ENCODE measurements at places on chromosomes 4 and X.
A peak's percentile ranks its signal among the peaks of the same experiment; 100 is the strongest.

- no peak for DNase-seq
Measured at GRCh38 chr4:87243426-87244053, 23.1 kb upstream of the KLHL8 start.

DNA sequence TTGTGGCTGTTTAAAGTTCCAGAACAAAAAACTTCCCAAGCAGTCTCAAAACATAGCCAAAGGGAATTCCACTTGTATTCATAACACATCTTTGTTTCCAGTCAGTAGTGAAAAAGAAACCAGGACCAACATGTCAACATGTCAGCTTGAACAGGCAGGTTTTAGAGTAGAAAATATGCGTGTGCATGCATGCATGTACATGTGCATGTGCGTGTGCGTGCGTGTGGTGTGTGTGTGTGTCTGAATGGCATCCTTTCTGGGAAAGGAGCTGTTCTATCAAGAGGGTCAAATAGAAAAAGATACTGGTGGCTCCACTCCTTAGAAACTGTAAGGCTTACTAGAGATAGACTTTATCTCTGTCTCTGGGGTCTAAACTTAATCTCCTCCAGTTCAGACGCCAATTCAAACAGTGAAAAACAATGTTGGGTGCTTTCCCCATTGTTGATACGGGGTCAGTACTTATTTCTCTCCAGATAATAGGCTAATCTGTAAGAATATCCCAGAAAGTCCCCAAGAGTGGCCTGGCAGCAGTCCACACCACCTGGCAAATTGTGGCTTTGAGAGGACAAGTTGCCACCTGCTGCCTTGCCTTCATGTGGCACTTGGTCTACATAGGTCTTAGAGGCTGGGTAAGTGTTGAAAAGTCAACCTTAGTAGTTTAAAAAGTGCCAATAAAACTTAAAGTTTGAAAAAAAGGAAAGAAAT is 110.4 kb downstream of the SCD5 start:
- DNase-seq, result no peak

GRCh38 chrX:130094696-130095095 is 15.6 kb downstream of the ELF4 start:
- no peak for DNase-seq

DNA sequence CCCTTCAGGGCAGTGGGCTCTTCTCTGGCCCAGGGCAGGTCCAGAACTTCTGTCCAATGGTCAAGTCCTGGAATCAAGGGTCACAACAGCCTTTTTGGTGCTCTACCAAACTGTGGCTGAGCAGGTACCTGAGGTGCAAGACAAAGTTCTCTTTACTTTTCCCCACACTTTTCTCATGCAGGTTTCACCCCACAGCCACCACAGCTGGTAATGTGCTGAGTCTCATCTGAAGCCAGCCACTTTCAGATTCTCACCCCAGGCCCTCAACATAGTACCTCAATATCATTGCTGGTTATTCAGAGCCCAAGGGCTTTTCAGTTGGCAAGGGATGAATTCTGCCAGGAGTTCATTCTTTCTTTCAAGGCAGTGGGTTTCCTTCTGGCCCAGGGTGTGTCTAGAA is 426.0 kb downstream of the TECRL start:
- DNase-seq, result no peak

GRCh38 chr4:84022564-84022963 is 476.5 kb downstream of the NKX6-1 start:
- no peak for DNase-seq

DNA sequence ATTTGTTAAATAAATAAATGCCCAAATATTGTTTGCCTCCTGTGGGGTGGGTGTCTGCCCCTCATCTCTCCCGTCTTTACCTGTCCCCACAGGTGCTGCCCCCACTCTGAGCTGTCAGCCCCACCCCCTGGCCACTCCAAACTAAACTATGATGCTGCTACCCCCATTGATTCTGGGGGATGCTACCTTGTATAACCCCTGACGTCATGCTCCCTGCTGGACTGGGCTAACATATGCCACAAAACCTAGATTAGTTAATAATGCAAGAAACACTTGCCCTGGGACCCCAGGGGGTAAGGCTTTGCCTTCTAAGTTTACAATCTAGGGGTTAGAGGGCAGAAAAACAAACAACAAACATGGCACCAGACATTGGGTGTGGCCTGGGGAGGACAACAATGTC is 58.6 kb downstream of the MSX1 start:
- no peak for DNase-seq

DNA sequence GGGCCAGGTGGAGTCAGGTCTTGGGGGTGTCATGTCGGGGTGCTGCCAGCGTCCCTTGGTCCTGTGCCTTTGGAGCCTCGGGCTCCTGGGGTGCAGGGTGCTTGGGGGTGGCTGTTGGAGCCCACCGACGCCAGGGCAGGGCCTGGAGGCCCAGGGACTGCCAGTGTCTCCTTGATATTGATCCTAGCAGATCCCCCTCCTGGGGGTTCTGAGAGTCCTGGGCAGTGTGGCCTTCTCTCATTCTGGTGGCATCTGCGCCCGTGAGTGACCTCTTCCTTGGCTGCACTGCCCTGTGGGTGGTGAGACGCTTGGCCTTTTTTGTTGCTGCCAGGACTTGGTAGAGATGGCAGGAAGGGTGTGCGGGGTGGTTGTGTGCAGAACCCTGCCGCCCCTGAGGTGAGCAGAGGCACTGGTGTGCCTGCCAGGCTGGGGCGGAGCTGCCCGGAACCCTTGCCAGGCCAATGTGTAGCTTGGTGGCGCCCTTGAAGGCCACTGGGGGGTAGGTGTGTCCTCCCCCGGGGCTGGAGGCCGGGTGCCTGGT is 7.0 kb downstream of the NAT8L start:
- DNase-seq, result no peak

GRCh38 chr4:16253127-16253960 is 27.1 kb upstream of the TAPT1 start:
- DNase-seq, result no peak

DNA sequence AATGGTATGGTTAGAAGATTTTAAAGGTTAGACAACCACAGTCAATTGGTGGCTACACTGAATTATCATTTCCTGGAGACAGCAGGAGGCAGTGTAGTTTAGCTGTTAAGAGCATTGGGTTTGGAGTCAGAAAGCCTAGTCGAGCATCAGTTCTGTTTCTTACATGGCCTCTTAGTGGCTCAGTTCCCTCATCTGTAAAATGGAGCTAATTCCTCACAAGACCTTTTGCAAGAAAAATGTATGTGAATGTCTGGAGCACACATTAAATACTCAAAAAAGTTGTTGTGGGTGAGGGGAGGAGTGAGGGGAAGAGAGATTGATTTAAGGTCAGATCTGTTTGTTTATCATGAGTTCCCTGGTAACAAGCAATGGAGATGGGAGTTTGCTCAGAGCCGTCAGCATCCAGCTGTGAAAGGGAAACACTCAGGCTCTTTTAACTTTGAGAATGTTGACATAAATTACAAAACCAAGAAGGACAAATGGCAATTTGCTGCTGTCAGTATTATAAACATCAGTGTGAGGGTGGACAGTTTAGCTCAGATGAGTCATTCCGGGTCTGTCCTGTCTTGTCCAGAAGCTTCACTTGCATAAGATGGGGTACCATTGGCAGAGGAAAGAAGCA is 98.2 kb upstream of the PGRMC2 start:
- no peak for DNase-seq

DNA sequence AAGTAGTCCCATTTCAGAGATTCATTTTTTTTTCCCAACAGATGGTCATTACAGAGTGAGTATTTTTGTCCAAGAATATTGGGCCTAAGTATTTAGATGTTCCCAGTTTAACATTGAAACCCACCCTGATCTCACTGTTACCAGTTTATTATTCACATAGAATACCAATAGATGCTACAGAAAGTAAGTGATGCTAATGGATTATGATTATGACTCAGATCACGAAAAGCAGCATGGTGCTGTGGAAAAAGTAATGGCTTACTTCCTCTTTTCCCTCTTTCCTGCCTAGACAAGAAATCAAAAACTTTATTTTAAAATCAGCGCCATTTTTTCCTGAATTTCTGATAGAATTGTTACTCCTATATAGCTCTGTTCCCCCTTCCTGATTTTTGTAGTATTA is 51.9 kb downstream of the GSPT2 start:
- DNase-seq, result no peak

DNA sequence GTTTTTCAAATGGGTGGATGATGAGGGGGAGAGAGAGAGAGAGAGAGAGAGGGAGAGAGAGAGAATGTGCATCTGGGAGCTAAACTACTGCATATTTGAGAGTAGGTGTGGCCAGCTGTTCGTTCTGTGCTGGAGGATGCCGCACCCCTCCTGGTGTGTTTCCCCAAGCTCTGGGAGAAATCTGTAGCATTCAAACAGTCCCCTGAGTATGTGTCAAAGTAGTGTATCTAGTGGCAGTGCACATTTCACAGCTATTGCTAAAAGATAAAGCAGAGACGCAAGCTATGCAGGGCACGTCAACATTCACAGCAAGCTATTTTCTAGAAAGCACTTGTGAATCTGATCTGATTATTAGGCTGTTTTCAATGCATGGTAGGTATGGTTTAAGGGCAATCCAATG is 83.5 kb upstream of the LIMCH1 start:
- no peak for DNase-seq

DNA sequence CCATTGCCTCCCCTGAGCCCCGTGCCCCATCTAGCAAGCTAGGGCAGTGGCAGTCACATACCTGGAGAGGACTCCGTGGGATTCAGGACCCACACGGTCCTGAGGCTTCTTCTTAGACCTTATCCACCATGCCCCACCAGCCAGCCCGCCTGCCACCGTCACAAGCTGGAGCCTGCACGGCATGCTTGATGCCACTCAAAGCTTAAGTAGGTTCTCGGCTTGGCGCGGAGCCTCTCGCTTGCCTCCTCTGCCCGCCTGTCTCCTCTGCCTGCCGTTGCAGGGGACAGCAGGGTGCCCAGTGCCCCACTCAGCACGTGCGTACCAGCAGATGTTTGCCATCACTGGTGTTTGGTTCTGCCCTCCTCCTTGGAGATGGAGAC is 14.1 kb downstream of the PSAPL1 start:
- no peak for DNase-seq

DNA sequence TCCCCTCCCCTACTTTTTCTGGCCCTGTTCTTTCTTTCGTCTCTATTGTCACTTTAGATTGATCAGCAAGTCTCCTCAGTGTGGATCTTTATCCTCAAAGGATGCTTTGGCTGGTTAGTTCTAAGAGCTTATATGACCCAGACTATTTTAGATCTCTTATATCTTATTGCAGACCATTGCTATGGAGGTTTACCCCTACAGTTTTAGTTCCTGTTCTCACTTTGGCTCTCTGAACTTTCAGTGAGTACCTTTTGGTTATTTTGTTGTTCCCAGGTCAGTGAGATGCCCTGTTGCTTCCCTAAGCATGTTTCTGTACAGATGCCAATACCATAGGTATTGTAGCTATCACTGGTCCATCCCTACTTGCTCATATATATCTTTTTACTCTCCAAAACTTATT is 24.0 kb upstream of the MED14 start:
- no peak for DNase-seq

- DNase-seq, result peak; percentile 12
Measured at GRCh38 chr4:184444953-184445309, 29.4 kb downstream of the IRF2 start.

- DNase-seq, result no peak
Measured at GRCh38 chr4:17169699-17170098, 271.3 kb upstream of the LDB2 start.

- DNase-seq, result no peak
Measured at GRCh38 chr4:164337219-164337944, 416.5 kb upstream of the SMIM31 start.

DNA sequence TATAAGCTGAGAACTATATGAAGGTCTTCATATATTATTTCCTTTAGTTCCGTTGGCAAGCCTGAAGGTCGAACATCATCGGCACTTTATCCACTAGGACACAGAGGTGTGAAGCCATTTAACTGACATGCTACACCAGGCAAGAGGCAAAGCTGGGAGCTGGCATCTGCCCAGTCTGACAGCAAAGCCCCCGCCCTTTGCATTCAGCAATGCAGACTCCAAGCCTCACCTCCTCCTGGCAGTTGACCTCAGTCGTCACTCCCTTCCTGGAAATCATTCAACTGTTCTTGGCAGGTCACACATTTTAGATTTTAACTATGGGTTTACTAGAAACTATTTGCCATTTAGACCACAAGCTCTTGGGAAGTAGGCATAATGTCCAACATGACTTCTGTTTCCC is 135.8 kb upstream of the FRG1 start:
- DNase-seq, result no peak

GRCh38 chr4:2763511-2763967 is 7.4 kb upstream of the TNIP2 start:
- DNase-seq, result no peak

All from stimulated activated CD8-positive, alpha-beta memory T cell treated with anti-CD3 and anti-CD28 coated beads, Interleukin-7, amount 100 ng/mL, for 4 hours (primary cell).